Caudate nucleus (tissue), 63 donors: ENCODE measurements at places on chromosomes 6 and 20.

DNA sequence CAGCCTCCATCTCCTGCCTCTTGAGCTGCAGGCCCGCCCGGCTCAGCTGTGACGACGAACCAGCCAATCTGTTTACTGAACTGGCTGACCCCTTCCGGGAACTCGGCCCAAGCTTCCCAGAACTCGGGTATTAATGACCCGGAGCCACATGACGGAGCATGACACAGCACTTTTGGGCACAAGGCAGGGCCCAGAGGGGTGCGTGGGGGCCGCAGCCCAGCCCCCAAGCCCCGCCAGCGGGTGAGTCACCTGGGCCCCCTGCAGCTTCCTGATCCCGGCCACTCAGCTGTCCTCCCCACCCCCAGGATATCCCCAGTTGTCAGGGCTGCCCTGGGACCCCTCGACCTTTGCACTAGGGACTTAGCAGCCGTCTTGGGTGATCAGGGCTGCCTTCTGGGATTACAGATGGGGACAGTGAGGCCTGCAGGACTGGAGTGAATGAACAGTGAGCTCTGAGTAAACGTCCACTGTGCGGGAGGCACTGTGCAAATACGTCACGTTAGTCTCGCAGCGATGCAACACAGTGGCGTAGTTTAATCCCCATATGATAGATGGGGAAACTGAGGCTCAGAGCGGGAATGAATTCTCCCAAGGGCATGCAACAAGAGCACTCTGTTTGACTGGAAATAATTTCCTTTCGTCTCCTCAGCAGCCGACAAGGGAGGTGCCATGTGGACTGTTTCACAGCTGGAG lies 102.1 kb downstream of the CEBPB start:
- DNase-seq = no peak

DNA sequence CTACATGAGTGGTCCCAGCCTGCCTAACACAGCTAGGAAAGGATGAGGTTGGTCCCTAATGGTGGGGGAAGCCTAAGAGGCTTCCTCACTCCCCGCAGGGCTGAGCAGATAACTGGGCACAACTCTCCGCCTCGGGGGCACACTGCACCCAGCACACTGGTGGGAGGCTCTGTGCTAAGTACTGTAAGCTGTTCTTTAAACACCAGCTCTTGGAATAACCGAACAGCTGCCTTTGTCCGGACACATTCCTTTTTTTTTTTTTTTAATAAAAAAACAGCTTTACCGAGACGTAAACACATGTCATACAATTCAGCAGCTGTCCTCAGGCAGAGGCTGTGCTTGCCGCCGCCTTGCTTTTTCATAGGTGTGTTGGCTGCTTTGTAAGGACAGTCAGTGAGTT lies 6.9 kb downstream of the PSMG4 start:
- no peak for DNase-seq

DNA sequence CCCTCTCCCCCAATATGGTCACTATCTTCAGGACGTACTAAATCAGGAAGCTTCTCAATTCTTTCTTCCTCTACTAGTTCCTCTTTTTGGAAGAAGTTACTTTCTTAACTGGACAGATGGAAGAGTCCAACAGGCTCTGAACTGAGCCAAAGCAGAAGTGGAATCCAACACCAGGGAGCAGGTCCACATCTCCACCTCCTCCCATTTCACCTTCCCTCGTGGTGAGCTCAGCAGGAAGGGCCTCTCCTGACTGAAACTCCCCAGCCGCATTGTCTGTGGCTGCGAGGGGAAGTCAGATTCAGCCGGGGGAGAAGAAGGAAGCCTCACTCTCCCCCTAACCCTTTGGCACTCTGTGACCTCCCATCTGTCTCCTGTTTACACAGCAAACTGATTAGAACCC lies 63.8 kb upstream of the UST start:
- no peak for DNase-seq

GRCh38 chr6:133788556-133788955 lies 100.4 kb upstream of the TCF21 start:
- no peak for DNase-seq

GRCh38 chr6:160265869-160266476 lies 7.4 kb upstream of the SLC22A2 start:
- DNase-seq = no peak

DNA sequence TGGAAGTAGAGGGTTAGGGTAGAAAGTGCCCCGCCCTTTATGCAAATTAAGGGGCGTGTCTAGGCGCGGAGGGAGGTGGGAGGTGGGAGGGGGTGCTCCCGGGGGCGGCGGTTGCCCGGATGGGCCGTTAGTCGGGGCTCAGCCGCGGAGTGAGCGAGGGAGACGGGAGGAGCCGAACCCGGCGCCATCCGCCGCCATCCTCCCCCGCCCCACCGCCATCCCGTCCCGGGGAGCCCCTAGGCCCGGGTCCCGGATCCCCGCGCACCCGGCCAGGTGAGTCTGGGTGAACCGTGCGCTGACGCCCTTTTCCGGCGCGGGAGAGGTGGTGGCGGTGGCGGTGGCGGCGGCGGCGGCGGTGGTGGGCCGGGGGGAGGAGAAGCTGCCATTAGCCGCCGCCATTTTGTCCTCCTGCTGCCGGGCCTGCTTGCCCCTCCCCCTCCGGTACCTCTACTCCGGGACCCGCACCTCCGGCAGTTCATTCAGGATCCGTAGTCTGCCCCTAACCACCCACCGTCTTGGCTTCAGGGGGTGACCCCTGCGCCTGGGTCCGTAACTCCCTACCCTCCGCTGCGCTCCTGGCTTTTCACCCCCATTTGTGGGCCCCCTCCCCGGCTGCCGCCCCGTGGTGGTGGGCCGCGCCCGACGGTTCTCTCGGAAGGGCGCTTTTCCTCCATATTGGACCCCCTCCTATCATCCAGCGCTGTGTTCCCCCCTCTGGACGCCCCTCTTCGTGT lies at the start of gene PRRC2A:
PRRC2A (plus strand) TSS at position 130 of the 734 bp plus-strand sequence. CDS start 2,075 bp downstream, outside the sequence.
- DNase-seq = peak; percentile 74

GRCh38 chr6:3351829-3352524 lies 93.2 kb downstream of the PSMG4 start:
- DNase-seq = no peak

DNA sequence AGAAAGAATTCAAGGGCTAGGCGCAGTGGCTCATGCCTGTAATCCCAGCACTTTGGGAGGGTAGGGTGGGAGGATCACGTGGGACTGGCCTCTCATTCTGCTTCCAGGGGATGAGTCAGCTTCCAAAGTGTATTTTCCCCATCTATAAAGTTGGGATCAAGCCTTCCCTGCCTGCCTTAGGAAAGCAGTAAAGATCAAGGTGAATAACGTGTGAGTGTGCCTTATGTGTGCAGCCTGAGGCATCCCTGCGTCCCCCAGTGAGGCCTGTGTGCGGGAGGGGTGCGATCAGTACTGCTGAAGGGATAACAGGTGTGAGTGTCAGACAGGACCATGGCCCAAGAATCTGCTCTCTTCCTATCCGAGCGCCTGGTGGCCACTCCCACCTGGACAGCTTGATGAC lies 26.8 kb downstream of the TMEM181 start:
- DNase-seq = no peak

DNA sequence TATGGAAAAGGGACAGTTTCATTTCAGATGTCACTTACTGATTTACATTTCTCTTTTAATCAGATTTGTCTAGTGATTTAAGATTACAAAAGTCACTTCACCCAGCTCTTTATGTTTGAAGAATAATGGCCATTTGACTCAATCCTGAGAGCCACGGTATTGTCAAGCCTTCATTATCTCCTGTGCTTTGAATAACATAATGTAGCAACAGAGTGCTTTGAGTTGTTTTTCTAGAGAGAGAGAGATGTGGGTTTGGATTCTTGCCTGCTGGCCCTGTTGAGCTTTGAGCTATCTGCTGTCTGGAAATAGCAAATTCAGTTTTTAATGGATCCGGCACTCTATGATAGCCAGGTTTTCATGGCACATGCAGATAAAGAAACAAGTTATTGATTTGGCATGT lies 478.4 kb upstream of the SOX4 start:
- no peak for DNase-seq

GRCh38 chr6:89724981-89725380 lies 86.4 kb upstream of the LYRM2 start:
- peak; percentile 0 for DNase-seq

DNA sequence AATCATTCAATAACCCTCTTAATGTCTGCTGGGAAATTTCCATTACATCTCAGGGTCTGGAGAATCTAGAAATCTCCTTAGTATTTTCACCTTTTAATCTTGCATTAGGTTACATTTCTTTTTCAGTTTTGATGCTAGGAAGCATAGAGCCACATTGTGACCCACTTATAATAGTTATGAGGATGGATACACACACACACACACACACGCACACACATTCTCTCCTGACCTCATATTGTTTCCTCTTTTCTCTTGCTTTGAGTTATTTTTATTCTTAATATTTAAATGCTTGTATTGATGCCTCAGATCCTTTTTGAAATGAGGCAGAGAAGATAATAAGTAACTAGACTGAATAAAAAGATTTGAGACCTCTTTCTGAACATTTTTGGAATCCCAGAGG lies 128.4 kb downstream of the KLHL32 start:
- no peak for DNase-seq

- no peak for DNase-seq
These were observed 20.5 kb downstream of the COL9A1 start for GRCh38 chr6:70282312-70282918.

DNA sequence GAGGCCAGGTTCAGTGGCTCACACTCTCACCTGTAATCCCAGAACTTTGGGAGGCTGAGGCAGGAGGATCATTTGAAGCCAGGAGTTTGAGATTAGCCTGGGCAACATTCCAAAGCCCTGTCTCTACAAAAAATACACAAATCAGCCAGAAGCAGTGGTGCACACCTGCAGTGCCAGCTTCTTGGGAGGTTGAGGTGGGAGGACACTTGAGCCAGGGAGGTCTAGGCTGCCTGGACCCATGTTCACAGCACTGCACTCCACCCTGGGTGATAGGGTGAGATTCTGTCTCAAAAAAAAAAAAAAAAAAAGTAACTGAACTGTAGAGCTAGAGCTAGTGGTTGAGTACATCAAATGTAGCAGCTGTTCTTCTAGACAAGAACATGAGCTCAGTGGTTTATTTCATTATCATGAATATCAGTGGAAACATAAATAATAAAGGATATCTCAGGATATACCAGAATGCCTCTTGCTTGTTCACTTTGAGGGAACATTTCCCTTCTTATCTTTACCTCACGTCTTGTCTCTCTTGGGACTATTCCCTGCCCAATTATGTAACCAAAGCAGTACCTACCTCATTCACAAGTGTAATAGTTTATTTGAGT lies 17.6 kb downstream of the NANP start:
- DNase-seq = no peak

DNA sequence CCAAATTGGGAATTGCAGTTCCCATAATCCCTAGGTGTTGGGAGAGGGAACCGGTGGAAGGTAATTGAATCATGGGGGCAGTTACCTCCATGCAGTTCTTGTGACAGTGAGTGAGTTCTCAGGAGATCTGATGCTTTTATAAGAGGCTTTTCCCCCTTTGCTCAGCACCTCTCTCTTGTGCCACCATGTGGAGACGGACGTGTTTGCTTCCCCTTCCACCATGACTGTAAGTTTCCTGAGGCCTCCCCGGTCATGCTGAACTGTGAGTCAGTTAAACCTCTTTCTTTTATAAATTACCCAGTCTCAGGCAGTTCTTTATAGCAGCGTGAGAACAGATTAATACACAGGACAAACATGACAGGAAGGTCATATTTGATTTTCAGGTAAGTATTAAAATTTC lies 25.3 kb upstream of the HECA start:
- DNase-seq = no peak
